ENCODE measurements at places on chromosomes 16 and 17. TPM values are rescaled to one million over a fixed set of nuclear protein-coding genes. Genes with fewer than 3 reads are reported as not detected.

TMEM114 gene
- total RNA-seq, result not detected

GRCh38 chr16:57282510-57283213, 1.8 kb downstream of the PLLP start:
- no peak for DNase-seq

DNA sequence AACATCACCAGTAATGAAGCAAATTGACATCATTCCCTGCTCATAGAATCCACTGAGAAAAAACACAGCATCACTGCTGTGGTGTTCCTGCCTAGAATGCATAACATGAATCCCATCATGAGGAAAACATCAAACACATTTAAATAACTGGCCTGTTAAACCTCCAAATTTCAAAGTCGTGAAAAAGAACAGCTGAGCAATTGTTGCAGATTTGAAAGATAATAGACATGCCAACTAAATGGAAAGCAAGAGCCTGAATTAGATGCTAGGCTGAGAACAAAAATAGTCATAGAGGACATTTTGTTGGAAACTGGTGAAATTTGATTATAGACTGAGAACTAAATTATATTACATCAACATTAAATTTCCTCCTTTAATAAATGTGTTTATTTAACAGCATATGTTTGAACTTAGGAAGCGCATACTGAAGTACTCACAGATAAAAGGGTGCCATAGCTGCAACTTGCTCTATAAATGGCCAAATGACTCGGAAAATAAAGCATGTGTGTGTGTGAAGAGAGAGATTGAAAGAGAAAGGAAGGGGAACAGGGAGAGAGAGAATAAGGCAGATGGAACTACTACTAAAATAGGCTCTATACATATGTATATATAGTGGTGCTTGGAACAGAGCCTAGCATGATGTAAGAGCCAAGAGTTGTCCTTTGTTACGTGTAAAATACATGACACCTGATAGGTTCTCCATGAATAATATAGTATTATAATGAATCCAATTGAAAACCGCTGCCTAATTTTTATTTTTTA, 305.0 kb upstream of the MON1B start:
- DNase-seq, result no peak

- DNase-seq, result no peak
Observed at GRCh38 chr17:72250206-72250605, 129.4 kb downstream of the SOX9 start.

ITPRIPL2 gene
- total RNA-seq, result 1.0 TPM

TBC1D3K gene
- not detected for total RNA-seq

DNA sequence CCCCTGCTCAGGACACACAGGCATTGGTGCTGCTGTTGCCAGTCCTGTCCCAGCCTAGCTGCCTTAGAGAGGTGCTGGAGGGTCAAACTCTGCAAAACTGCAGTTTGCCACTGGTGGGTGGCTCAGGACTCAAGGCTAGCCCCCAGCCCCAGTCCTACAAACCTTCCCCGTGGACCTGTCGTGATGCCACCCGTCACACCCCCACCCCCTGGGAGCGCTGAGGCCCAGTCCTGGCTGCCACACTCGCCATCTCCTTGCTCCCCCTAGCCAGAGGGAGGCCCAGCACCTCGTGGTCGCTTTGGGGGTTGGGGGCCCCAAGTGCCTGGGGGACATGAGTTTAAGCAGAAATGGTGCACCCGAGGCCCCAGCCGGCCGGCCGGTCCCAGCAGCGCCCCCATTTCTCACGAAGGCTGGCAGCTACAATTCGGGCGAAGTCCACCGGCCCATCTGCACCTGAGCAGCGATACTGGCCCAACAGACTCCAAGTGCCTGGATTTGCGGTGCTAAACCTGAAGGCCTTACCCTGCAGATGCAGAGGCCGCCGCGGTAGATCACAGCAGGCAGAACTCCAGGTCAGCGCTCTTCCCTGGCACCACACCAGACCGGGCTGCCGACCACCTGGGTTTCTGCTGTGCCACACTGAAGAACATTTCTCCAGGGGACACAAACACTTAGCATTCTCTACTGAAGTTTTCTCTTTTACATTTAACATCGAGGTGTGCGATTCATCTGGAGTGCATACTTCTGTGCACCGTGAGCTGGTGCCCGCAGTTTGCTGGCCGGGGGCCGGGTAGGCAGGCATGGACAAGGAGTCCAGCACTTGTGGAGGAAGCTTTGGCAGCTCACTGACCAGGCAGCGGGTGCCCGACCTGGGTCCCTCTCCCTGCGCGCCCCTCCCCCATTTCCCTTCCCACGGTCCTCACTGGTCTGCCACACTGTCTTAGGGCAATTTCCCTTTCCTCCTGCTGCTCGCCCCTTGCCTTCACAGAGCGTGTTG, 130.0 kb downstream of the KCNJ12 start:
- DNase-seq, result no peak

DNA sequence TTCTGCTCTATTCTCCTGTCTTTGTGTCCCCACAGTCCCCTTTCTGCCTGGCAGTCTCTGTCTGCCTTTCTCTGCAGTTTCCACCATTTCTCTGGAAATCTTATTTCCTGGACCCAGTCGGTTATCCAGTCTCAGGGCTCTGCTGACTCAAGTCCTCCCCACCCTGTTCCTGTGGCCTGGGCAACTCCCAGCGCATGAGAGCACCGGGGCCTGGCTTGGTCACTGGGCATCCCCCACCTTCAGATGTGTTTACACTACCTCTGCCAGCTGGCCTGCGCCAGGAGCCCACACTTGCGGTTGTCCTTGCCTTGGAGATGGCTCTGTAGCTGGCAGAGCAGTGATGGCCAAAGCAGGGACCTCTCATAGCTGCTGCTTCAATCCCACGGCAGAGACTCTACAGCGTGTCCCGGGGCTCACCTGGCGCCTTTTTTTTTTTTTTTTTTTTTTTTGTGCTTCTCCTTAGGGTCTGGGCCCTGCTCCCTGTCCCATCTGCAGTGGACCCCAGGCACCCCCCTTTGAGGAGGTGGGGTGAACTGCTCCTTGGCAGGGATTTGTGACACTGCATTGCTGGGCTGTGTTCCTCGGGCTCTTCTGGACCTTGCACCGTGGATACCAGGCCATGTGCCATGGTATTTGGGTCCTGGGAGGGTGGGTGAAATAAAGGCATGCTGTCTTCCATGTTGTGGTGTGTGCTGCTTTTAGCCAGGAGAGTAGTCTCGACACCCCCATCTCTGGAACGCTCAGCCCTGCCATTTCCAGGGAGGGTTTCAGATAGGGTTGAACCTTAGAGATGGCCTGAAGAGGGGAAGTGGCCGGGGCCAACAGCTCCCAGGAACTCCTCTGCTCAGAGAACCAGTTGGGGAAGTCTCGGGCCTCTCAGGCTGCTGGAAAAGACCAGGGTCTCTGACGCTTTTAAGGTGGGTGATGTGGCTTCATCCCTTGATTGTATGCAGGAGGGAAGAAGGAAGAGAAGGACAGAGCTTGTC, 17.5 kb downstream of the GUCY2D start:
- no peak for DNase-seq

TBC1D3E gene
- not detected for total RNA-seq

ACSM2A gene
- total RNA-seq, result not detected

DNA sequence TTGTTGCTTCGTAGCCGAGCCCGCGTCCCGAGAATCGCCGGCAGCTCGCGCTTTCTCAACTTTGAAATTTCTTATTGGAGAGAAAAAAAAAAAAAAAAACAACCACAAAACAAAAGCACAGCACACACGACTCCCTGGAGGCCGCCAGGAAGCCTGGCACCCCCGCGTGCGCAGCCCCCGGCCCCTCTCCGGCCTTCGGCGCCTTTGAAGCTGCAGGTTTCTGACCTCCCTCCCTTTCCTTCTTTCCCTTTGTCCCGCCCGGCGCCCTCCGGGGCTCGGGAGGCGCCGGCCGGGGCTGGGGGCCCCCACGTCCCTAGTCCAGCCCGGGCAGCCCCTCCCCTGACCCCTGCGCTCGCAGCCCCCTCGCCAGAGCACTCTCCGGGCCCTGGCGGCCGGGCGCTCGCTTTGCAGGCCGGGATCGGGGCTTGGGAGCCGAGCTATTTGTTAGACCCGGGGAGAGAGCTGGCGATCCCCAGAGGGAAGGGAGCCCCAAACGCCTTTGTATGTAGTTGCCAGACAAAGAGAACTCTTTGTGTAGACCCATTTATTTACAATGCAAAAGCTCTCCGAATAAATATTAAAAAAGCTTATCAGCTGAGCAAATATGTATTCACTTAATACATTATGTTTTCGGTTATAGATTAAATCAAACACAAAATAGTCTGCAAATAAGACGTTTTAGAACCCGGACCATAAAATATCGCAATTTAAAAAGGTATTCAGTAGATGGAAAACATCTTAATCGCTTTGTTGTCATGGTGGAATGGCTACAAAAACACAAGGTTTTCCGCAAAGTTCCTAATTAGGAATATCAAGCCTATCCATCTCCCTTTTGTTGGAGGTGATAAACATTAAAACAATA, 2.3 kb downstream of the BAHCC1 start:
- no peak for DNase-seq

DNA sequence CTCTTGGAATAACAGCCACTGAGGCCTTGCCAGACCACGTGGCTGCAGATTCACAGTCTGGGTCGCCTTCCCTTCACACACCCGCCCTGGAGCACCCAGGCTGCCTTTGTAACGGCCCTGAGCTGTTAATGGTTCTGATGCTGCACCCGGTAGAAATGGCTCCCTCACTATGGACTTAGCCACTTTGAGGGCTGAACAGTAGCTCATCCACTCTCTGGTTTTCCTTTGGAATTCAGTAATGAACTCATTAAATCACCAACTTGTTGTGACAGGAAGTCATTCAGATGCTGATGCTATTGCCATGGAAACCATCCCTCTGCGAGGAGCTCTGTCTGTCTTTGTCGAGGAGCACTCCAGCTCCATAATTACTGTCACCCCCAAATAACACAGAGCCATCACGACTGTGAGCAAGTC, 59.2 kb downstream of the CDK5R1 start:
- no peak for DNase-seq

- DNase-seq, result no peak
Observed at GRCh38 chr17:81840826-81841778, 6.3 kb upstream of the PPP1R27 start.

FOXN1 gene
- not detected for total RNA-seq

All from activated naive CD8-positive, alpha-beta T cell treated with anti-CD3 and anti-CD28 coated beads, Interleukin-2, amount 10 ng/mL, durations not matched to agents 7 days and 5 days (primary cell).